ENCODE measurements at places on chromosomes 6 and 20. TPM values are rescaled to one million over a fixed set of nuclear protein-coding genes. Genes with fewer than 3 reads are reported as not detected.

DNA sequence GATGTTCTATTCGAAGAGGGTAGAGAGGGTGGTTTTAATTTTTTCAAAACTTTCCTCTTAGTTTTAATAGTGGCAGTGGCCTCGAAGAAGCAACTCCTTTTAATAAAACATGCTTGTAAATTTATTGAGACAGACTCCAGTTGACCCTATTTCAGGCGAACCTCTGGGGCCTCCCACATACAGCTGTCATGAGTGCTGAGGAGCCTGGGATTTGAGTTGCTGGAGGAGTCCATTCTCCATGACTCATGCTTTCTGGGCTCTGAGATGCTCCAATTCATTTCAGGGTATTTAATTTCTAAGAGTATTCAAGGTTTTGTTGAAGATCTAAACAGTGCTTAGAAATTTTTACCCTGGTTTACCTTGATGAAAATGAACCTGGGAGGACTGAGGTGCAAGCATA, 580.4 kb downstream of the CBLN4 start:
- DNase-seq, result no peak

SPTLC3 gene
- 7.5 TPM for total RNA-seq

DNA sequence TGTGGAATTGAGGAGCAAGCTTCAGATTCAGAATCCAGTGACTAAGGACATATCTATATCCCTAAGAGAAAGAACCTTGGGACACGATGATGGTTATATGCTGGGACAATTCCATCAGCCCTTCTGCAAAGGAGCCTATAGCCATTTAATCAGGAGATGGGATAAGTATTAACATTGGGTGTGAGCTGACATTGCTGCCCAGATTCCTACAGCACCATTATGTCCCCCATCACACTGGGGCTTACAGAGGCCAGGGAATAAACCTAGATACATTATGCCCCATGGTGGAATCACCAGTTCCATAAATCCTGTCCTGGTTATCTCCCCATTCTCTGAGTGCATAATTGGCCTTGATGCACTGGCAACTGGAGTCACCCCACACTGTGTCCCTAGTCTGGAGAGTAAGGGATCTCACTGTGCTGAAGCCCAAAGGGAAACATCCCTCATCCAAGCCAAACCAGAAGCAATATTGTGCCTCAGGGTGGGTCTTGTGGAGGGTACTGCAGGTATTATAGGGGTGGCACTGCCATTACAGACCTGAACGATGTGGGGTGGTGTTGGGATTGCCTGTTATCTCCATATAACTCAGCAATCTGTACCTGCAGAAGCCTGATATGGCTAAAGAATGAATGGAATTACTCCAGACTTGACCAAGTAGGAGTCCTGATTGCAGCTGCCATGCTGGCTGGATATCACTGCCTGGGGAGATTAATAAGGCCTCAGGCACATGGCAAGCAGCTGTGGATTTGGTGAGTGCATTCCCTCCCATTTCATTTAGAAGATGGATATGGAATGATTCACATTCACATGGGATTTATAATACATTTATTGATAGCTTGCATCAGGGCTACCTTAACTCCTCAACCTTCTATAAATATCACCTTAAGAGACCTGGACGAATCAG, 5.0 kb downstream of the HLA-A start:
- DNase-seq, result no peak

MCM9 gene
- total RNA-seq, result 17.3 TPM

- no peak for DNase-seq
These were observed 11.7 kb downstream of the SYNDIG1 start for GRCh38 chr20:24481173-24481572.

GRCh38 chr20:63908008-63908682, 13.2 kb downstream of the DNAJC5 start:
- peak; percentile 48 for DNase-seq

TRPC4AP gene
- total RNA-seq, result 79.0 TPM

GRCh38 chr6:29490055-29490454, 2.3 kb upstream of the MAS1L start:
- no peak for DNase-seq

PKIB gene
- 11.8 TPM for total RNA-seq
